Mesenteric fat pad (tissue), 1 donor: ENCODE measurements at places on chromosomes 6 and 20. TPM values are rescaled to one million over a fixed set of nuclear protein-coding genes. Genes with fewer than 3 reads are reported as not detected.

Gene RAB22A
- 22.2 TPM for total RNA-seq

Gene FOXF2
- total RNA-seq, result 2.7 TPM

Gene SLC22A2
- not detected for total RNA-seq

Gene MARCKS
- total RNA-seq, result 63.6 TPM

DNA sequence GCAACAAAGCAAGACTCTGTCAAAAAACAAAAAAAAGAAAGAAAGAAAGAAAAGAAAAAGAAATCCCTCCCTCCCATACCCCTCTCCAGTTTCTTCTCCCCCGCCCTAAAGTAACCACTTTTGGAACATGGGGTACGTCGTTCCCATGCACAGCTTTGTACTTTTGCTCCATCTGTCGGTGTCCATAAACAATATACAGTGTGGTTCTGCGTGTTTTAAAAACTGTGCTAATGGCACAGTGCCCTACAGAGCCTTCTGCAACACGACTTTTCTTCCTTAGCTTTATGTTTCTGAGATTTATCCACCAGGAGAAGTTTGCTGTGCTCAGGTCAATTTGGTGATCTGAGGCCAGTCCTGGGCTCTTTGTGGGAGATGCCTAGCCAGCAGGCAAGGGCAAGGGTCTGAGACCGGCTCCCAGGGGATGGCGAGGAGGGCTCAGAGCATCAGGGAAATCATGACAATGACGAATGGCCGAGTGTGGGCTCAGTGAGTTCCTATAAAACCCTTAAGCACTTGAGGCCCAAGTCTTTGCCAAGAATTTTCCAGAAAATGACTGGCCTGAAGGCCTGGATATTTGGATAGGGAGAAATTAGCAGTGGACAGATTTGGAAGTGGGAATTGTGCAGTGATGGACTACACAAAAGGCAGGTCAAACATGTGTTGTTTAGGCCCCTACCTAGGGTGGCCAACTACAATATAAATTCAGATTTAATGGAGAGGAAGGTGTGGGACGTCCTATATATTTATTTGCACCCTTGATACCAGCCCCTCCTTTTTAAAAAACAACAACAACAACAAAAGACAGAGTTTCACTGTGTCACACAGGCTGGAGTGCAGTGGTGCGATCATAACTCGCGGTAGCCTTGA is 1.9 kb upstream of the BCAS4 start:
- DNase-seq, result no peak

DNA sequence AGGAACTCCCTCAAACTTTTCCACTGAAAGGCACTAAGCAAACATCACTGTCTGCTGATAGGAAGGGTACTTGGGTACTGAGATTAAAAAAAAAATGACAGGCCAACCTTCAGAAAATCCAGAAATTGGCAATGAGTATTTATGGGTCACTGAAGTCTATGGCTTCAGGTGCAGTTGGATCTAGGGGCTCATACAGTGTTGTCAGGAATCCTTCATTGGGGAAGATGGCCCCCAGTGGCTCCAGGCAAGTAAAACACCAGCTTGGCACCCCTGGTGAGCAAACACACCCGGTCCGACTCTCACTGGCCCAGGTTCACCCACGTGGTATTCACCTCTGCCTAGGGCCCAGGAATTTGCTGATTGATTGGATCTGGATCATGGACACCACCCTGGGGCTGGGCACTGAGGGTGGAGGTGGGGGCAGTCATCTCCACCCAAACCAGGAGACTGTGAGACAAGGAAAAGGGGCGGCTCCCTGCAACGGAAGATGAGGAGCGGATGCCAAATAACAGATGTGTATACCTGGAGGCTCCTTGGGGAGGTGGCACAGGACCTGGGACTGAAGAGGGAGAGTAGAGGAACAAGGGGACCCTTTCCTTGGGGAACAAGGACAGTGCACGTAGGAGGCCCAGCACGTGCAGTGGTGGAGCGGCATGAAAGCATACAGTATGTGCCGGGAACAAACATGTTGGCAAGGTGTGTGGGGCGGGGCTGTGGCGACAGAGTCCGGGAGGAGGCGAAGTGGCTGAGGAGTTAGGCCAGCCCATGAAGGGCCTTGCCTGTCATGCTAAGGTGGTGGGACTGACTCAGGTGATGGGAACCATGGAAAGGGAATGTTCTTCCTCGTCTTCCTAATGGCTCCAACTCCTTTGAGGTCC is 4.7 kb downstream of the SLC2A10 start:
- DNase-seq, result no peak

DNA sequence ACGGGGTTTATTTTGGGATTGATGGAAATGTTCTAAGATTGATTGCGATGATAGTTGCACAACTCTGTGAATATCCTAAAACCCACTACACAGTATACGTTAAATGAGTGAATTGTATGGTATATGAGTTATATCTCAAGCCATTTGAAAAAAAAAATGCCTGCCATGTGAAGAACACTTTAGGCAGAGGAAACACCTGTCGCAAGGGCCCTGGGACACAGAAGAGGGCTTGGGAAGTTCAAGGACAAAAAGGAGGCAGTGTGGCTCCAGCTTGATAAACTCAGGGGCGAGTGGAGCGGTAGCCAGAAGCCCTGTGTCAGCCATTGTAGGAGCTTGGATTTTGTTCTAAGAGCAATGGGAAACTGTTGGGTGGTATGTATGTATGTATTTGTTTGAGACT is 37.0 kb downstream of the CEP250 start:
- no peak for DNase-seq

GRCh38 chr6:167793421-167793820 is 33.3 kb upstream of the AFDN start:
- DNase-seq, result no peak

- no peak for DNase-seq
These were observed 26.4 kb downstream of the AFG1L start for GRCh38 chr6:108321253-108321747.
